Activated naive CD4-positive, alpha-beta T cell treated with Interleukin-2 at 50 U/mL for 16 hours (primary cell): ENCODE measurements at places on chromosomes 5 and 9.

DNA sequence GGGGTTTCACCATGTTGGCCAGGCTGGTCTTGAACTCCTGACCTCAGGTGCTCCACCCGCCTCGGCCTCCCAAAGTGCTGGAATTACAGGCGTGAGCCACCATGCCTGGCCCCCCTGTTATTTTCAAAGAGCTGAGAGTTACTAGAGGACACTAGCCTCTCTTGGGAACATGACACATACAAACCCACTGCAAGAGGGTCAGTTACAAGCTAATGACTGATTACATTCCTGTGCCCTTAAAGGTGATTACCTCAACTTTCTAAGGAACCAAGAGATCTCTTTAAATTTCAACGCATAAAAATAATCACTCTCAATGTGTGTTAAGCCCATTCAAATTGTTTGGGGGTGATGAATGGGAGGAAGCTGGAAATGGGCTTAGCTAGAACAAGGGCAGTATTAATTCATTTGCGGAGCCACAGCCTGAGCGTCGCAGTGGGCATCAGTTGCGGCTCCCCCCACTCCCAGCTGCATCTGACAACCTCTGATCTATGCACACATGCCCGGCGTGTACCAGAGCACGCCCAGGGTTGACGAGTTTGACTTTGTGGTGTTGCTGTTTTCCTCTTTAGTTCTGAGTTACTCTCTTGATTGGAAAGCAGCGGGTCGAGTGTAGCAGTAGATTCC, 146.9 kb downstream of the GOLPH3 start:
- no peak for DNase-seq

- no peak for DNase-seq
Observed at GRCh38 chr9:98410185-98410697, 154.8 kb upstream of the TBC1D2 start.

DNA sequence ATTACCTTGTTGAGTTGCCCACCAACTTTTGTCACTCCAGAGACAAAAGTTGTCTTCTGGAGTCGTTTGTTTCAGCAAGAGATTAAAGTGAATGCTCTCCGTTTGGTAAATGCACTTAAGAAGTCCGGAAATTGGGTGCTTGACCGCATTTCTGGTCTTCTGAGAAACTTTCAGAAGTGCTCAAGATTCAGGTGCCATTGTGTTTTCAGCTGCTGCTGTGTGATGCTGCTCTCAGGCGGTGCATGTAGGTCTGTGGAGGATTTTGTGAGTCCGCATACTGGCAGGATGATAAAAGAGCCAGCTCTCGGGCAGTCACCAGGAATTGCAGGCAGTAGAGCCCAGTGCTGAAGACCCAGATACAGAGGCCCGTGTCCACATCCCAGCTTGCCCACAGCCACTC, 5.9 kb upstream of the NFIL3 start:
- DNase-seq, result no peak

DNA sequence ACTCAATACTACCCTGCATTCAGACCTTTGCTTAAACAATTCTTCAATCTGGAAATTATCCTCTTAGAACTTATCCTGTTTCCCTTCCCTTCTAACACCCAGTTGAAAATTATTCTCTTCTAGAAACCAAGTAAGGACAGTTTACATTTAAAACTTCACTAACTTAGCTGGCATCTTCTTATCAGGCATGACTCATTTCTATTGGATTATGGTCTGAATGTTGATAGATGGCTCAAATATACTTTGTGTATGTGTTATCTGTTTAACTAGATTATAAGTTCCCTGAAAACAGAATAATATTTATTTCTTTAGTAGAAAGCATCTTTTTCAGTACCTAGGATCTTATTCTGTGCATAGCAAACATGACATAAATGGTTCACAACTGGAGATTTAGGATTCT, 161.9 kb downstream of the PPP2R2B start:
- no peak for DNase-seq

DNA sequence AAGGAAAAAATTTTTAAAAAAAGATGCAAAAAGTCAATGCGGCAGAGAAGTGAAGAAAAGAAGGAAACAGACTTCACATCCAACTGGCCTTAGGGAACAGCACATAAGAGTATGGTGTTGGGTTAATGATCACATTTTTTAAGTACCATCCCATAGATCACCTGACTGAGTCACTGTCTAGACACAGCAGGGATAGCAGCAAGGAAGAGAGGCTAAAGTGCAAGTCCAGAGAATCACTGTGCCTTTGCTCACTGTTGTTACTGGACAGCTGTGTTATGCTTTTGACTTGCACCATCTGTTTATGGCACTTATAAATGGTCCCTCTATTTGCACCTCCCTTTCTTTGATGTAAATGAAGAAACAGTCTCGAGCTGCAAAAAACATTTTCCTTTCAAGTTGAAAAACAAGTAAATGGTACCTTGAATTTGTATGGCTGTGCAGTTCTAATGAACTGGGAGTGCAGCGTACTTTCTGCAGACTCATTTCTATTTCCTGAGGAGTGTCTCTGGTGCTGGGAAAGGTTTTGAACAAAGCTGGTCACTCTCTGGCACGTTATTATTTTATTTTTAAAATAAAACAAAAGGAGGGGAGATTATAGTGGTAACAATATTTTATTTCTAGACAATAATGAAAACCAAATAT, 84.2 kb downstream of the TRPM6 start:
- DNase-seq, result no peak

- DNase-seq, result no peak
Observed at GRCh38 chr5:1842004-1842819, 40.5 kb downstream of the IRX4 start.

- no peak for DNase-seq
Observed at GRCh38 chr5:135230251-135230925, 168.6 kb downstream of the MACROH2A1 start.

GRCh38 chr5:168691891-168692290, 112.7 kb upstream of the PANK3 start:
- DNase-seq, result no peak

DNA sequence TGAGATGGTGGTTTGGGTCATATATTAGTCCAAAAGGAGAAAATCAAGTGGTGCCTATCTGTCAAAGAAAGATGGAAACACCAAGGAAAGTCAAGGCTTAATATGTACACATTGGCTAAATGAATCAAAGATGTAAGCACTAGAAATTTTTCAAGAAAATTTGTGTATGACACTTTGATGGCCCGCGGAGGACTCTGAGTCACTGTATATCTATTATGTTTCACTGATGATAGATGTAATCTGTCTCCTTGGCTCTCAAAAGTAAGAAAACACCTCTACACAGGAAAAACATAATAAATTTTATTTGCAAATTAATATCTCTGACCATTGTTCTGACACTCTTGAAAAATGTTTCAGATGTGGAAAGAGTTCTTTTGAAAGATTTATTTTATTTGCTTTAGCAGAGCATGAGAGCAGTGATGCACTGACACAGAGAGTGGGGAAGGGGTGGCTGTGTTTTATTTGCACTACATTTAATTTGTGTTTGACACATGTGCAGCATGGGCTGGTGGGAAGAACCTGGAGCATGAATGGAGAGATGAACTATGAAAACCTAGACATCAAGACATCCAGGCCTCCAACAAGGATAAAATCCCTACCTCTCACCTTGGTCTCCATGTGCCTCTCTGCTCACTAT, 180.8 kb upstream of the GAS1 start:
- no peak for DNase-seq
